Hematopoietic multipotent progenitor cell treated with erythropoietin and hydrocortisone succinate and interleukin-3 and kit ligand, for 17 days (in vitro differentiated cells): ENCODE measurements at places on chromosomes 12 and 14.

GRCh38 chr12:54207539-54208294 is 18.9 kb upstream of the SMUG1 start:
- DNase-seq: peak; percentile 68

GRCh38 chr12:116024769-116025168 is 252.7 kb downstream of the MED13L start:
- no peak for DNase-seq

- peak; percentile 42 for DNase-seq
These were observed 3.2 kb upstream of the SYNE3 start for GRCh38 chr14:95519699-95520098.

DNA sequence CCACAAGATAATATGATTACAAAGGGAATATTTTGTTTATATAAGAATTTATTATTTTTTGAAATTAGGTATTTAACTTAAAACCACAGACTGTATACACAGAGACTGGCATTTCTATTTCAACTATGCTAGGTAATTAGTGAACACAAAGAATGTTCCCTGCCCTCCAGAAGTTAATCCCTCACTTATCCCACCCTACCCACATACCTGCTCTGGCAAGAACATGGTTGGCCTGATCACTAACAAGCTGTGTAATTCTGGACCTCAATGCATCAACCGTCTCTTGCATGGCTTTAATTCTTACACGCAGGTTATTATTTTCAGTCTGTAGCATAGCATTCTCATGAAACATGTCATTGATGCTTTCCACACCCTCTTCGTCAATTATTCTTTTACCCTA is 85.9 kb downstream of the KIF21A start:
- no peak for DNase-seq

DNA sequence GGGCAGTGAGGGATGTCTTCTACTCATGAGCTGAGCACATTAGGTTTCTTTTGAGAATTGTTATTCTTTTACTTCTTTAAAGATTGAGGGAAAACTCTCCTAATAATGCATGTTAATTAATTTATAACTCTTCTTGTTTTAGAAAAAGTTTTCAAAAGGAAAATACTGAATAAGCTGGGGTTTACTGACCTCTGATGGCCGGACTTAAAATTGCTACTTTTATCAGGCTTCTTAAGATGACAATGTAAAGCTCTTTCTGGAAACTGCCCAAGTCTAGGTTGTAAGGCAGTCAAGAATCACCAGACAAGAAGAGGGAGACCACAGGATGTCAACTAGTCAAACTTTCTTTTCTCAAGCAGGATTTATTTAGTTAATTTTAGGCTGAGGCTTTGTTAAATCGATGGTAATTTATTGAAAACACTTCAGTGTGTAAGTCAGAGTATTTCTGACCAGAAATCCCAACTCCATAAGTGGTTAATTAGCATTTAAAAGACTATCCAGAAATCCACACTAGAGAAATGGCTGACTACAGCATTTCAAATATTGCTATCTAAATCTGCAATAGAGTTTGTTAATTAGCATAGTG is 82.1 kb downstream of the AVPR1A start:
- DNase-seq: peak; percentile 8

- DNase-seq: no peak
These were observed 337.1 kb downstream of the TMEM121 start for GRCh38 chr14:105863296-105864108.

DNA sequence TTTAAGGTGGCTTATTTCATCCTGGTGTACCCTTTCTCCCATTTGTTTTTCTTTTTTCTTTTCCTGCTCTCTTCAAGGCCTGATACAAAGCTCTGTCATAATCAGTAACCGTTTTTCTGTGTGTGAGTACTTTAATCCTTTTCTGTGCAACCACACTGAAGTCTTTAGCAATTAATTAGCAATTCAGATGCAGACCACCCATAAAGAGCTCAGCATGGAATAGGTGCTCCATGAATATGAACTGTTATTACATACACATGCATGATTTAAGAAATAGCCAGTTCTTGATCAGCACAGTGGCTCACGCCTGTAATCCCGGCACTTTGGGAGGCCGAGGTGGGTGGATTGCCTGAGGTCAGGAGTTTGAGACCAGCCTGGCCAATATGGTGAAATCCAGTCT is 1386.6 kb downstream of the AACS start:
- DNase-seq: no peak

DNA sequence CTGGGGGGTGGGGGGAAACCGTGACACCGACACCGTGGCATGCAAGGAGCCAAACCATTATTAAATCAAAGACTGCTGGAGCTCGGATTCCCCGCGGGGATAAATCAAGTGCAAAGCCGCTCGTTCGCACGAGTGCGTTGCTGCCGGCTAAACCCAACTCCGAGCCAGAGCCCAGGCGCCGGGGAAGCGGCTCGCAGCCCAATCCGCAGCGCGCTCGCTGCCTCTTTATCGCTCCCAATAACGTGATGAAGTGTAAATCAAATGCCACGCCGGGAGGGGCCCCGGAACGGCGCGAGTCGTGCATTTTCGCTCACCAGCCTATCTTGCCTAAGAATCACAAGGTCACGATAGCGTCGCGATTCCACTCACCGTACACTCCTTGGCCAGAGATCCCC is 1.3 kb downstream of the MDGA2 start:
- DNase-seq: no peak

GRCh38 chr12:10136637-10137205 is 6.7 kb upstream of the CLEC7A start:
- no peak for DNase-seq

GRCh38 chr12:18151036-18151435 is 61.0 kb upstream of the RERGL start:
- no peak for DNase-seq

DNA sequence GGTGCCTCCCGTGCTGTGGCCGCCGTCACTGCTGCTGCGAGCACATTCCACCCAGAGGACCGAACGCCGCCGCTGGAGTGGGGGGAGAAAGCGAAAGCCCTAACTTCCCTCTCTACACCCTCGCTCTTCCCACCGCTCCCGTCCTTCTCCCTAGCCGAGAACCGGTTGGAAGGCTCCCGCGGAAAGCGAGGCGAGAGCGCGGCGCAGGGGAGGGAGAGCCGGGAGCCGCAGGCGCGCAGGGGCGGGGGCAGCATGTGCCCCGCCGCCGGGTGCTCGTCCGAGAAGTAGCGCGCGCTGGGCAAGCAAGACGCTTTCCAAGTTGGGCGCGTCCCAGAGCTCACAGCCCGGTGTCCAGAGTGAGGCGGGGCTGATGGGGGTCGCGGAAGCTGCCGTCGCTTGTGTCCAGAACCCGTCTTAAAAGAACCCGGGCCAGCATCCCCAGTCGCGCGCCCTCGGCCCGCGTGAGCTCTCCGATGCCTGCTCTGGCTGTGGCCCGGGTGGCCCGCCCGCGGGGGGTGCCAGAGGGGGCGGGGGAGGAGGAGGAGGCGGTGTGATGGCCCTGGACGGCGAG is at the start of gene TRHDE:
Gene TRHDE, plus strand, starts transcription at position 280 of the 571 bp plus-strand sequence. Its CDS starts 274 bp downstream, at position 554.
- DNase-seq: no peak

GRCh38 chr12:109047081-109047805 is 5.1 kb upstream of the USP30 start:
- DNase-seq: no peak

DNA sequence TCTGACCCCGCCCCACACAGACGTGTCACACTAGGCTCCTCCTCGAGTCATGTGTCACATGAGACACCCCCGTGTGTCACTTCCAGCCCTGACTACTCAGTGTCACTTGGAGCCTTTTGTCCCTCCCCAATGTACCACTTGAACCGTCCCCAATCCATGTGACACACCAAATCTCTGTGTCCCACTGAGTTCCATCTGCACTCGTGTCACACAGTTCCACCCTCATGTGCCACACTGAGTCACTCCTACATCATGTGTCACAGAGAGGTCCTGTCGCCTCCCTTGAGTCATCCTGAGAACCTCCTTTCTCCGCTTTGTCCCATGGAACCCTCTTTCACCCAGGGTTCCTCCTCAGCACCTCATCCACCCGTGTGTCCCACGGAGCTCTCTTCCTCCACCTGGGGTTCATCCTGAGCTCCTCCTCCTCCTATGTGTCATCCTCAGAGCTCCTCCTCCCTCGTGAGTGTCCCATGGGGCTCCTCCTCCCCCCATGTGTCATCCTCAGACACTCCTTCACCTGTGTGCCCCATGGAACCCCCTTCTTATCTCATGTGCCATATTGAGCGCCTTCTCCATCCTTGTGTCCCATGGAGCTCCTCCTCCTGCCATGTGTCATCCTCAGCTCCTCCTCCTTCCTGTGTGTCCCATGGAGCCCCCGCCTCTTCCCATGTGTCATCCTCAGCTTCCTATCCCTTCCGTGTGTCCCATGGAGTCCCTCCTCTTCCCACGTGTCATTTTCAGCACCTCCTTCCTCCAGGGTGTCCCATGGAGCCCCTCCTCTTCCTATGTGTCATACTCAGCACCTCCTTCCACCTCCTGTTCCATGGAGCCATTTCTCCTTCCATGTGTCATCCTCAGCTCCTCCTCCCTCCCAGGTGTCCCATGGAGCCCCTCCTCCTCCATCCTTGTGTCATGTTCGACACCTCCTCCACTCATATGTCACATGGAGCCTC is 32.0 kb downstream of the RTL1 start:
- DNase-seq: no peak

- no peak for DNase-seq
These were observed 15.3 kb downstream of the KRT2 start for GRCh38 chr12:52636592-52637258.

GRCh38 chr12:53564941-53565340 is 57.7 kb upstream of the NPFF start:
- DNase-seq: no peak

- DNase-seq: no peak
These were observed 145.7 kb upstream of the LMNTD1 start for GRCh38 chr12:25698772-25699171.

GRCh38 chr14:76323331-76324050 is 52.4 kb upstream of the ESRRB start:
- no peak for DNase-seq

DNA sequence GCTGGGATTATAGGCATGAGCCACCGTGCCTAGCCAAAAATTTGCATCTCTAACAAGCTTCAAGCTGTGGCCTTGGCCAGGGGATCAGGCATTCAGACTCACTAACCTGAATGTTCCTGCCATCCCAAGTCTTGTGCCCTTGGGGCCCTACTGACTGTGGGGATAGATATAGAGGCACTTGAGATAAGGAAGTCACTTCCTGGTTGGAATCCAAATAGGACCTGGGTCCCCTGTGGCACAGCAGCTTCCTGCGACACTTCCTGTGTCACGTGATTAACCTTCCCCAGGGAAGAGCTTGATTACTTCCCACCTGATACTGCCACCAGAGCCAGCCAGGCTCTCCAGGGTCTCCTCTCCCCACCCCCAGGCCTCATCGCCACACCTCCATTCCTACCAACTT is 128.2 kb downstream of the BCL11B start:
- no peak for DNase-seq

- DNase-seq: no peak
These were observed 24.6 kb upstream of the LTBP2 start for GRCh38 chr14:74636424-74637177.

DNA sequence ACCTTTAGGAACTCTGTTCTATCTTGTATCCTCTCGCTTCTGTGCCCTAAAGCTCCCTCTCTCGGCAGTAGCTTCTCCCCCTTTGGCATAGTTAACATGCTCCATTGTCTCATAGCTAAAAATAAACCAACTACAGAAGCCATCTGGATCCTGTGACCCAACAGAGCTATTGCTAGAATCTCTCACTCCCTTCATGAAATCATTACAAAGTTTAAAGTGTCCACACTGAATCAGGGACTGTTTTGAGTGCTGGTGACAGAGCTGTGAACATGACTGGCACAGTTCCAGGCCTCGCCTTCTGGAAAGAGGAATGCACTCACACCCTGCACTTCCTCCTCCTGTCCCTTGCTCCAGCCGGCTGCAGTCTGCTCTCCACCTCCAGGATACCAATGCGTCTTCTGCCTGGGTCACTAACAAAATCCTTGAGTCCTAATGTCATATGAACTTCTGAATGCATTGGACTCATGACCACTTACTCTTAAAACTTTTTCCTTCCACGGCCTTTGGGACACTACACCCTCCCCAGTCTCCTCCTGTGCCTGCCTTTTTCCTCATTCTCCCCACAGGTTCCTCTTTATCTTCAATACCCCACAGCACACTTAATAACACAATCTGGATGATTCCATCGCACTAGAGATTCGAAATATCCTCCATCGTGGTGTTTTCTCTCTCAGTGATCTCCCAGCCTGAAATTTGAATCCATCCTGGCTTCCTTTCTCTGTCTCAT is 13.2 kb downstream of the PLBD1 start:
- DNase-seq: no peak

- DNase-seq: no peak
These were observed 25.0 kb upstream of the KCNA5 start for GRCh38 chr12:5018677-5019076.

- no peak for DNase-seq
These were observed 984.2 kb downstream of the FSCB start for GRCh38 chr14:43522901-43523300.

- no peak for DNase-seq
These were observed 4.7 kb downstream of the ACVRL1 start for GRCh38 chr12:51911788-51912711.

DNA sequence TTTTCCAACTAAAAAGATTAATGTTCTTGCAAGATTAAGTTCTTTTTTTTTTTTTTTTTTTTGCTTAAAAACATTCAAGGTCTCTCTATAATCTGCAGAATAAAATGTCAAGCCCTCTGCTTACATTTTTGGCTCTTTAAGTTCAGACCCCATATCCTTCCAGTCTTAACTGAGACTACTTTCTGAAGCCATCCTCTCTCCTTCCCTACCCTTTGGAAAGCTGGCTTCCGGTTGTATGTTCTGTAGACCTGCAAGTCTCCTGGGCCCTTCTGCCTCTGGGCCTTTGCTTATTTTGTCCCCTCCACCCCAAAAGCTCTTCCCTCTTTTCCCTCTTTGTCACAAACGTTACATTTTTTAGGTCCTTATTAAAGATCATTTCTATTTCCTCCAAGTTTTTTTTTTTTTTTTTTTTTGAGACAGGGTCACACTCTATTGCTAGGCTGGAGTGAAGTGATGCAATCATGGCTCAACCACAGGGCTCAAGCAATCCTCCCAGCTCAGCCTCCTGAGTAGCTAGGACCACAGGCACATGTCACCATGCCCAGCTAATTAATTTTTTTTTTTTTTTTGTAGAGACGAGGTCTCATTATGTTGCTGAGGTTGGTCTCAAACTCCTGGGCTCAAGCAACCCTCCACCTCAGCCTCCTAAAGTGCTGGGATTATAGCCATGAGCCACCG is 46.5 kb downstream of the PTPRB start:
- DNase-seq: no peak

- DNase-seq: peak; percentile 13
These were observed 5.1 kb downstream of the ARHGDIB start for GRCh38 chr12:14956024-14956891.

- DNase-seq: no peak
These were observed 242.9 kb upstream of the RPL10L start for GRCh38 chr14:46894476-46894875.

DNA sequence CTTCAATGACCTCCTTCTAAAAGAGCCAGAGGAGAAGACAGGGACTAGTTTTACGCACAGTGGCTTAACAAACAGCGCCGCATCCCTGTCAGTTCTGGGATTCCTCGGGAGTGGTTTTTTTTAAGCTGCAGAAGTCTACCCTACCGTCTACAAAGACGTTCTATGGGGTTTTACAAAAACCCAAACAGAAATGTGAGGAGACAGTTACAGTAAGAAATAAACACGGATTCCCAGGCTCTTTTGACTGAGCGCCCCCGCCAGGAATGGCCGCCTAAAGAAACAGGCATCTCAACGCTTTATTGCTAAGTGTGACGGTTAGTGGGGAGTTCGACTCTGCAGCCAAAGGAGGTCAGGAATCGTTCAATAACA is 484 bp downstream of the ALKBH1 start:
- peak; percentile 66 for DNase-seq
